ENCODE measurements at places on chromosomes 1 and 21.

- no peak for DNase-seq
These were observed 664.3 kb downstream of the ADGRL2 start for GRCh38 chr1:82465024-82465423.

GRCh38 chr1:51643362-51643761 is 26.5 kb downstream of the OSBPL9 start:
- DNase-seq, result no peak

DNA sequence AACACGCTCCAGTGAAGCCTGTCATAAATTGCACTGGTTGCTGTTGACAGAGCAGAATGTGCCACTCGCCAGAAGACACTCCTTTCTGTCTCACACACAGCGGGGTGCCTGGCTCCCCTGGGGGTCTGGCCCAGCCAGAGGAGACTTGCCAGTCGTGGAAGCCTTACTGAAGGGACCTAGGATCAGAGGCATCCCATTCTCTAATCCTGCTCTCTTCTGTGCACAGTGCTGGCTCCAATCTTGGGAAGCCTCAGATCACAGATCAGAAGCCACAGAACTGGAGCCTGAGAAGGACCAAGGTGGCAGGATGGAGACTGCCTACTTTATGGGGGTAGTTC is 1.4 kb downstream of the SLC9A1 start:
- DNase-seq, result no peak

- DNase-seq, result no peak
These were observed 23.0 kb upstream of the ZBTB40 start for GRCh38 chr1:22428672-22429071.

GRCh38 chr21:42401820-42402251 is 1.9 kb upstream of the UBASH3A start:
- no peak for DNase-seq
